ENCODE measurements at places on chromosomes 13 and 19.

DNA sequence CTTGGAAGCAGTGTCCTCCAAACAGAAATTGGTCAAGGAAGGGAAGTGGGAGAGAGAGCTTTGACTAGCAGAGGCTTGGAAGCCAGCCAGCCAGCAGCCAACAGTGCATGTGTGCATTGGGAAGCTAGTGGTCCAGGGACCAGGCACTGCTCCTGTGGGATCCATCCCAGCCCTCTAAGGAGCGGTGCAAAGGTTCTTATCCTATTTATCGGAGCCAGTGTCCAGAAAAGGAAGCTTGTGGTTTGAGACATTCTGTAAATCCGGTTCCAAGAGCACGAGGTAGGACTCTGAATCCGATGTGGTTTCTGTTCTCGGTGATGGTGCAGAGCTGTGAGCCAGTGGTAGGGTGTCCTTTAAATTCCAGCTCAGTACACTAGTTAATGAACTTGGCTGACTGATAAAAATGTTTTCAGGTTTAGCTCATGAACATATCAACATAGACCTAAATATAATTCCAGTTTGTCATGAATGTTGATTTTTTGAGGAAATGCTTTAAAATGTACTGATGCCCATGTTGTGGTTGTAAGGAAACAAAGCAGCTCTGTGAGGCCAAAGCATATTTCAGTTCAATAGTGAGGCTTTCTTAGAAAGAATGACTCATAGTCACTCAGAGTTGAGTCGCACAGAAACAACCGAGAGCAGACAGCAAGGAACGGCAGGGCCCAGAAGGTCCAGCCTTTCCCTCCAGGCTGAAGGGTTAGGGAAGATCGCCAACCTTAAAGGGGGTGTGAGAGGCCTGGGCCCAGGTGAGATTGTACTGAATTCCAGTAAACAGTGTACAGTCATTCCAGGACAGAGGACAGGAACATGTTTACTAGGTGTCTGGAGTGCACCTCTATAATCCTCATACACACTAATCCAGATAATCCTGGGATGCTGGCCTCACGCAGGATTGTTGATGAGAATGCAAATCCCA is 21.5 kb upstream of the GARRE1 start:
- peak; percentile 90 for DNase-seq

DNA sequence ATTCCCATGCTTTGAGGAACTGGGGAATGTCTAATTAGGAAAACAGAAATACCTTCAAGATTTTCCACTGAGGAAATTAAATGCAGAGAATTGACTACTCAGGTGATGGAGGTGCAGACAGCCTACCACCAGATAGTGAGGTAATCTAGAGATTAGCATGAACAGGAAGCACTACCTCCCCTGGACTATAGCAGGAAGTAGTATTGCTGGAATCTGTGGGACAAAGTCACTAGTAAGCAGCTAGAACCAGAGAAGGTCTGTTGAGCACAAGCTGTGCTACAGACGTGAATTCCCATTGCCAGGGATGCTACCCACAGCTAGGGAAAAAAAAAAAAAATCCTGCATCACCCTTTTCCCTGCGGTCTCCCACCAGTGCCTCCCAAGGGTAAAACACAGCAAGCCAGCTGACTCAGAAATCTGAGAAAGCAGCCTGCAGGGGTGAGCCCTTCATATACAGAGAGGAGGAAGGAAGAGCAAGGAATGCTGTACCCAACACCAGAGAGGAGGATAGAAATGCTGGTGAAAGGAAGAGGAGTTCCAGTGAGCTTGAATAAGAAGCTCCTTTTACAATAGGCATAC is 10.2 kb downstream of the ENOX1 start:
- DNase-seq: no peak

DNA sequence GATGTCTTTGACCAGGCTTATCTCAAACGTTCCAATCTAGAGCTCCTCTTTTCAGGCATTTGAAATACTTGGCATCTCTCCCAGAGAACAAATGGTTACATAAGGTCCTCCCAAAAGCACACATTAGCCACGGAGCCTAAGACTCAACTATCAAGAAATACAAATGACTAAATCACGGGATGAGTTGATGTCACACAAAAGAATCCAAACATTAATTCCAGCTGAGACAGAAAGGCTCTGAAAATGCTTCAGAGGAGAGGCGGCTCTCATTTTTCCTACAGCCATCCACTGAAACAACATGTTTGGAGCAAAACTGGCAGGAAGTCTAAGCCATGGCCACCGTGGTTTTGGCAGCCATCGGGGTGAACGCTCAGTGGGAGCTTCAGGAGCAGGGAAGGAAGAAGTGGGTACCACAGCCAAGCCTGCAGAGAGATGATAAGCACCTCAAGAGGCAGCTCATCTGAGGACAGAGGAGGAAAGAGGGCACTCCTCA is 122.5 kb downstream of the STK24 start:
- DNase-seq: peak; percentile 84

DNA sequence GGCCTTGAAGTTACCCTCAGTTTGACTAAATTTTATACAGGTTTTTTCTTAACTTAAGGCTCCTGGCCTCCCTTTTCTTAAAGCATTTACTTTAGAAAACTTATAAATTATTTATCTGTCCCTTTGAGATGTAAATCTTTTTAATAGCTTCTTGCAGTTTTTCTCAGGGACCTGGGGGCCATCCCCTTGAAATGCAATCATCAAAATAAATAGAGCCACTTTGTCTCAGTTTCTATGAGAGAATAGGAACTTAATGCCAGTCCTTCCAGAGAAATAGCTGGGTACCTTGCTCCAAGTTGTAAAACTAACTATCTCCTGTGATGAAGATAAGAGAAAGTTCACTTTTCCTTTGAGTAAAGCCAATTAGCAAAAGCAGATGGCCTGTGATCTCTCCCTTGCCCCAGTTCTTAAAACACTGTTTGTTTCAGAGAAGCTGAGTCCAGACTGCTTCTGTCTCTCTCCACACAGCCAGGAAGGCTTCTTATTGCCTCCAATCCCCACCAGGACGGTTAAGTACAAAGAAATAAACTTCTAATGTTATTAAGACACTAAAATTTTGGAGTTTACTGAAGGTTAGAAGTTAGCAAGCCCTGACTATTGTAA is 913.1 kb downstream of the OLFM4 start:
- no peak for DNase-seq

- DNase-seq: no peak
Measured at GRCh38 chr19:17620696-17621095, 65.2 kb downstream of the COLGALT1 start.

DNA sequence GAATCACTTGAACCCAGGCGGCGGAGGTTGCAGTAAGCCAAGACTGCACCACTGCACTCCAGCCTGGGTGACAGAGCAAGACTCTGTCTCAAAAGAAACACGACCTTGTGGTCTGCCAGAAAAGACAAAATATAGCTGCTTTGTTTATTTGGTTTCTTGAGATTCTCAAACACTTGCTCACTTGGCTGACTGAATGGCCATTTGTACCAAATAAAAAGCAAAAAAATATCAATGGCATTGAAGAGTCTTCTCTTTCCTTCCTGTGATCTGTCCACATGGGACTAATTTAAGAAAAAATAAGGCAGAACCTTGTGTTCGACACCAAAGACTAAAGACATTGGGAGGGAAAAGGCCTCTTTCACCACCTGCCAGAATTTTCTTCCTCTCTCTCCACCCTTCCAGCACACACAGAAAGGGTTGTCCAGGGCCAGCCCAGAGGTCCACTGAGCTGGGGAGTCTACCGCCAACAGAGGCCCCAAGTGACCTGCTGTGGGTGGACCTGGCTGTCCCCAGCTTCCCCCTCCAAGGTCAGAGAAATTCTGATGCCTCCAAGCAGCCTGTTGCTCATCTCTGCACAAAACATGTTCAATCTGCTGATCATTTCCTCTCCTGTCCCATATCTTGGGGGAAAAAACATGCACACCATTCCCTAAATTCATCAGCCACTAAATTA is 5.9 kb downstream of the BRME1 start:
- DNase-seq: no peak

DNA sequence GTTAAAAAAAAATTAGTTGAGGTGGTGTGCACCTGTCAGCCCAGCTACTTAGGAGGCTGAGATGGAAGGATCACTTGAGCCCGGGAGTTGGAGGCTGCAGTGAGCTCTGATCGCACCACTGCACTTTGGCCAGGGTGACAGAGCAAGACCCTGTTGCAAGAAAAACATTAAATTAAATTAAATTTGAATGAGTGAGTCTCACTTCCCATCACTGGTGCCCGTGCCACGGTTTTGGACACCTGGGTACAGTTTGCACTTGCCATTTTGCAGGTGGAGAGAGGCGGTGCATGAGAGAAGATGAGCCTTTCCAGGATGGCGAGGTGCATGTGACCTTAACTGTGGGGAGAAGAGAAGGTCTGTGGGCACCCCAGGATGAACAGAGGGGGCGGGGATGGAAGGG is 60.3 kb upstream of the ZNF536 start:
- no peak for DNase-seq

DNA sequence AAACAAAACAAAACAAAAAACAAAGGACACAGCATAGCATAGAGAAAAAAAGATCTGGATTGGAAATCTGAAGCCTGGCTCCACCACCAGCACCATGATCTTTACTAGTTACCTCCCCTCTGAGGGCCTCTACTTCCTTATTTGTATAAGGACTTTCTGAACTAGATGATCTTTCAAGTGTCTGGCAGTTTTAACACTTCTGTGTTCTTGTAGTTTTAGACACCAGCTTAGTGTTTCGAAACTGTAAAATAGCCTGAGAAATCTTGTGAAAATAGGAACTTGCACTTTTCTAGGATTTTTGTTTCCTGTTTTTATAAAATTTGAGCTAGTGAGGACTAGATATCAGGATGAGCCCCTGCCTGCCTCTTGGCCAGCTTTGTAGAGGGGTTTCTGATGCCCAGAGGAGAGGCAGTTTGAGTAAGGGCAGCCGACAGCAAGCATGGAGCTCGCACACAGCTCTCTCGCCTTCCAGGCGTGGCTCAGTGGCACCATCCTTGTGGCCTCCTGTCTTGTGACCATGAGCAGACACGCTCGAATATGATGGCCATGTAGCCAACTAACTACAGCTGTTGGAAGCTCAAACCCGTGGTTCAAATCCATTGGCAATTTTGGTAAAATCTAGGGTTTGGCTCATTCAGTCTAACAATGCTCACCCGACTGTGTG is 319.0 kb downstream of the KCNRG start:
- DNase-seq: no peak

- DNase-seq: no peak
Measured at GRCh38 chr19:29189033-29189360, 24.0 kb downstream of the UQCRFS1 start.

DNA sequence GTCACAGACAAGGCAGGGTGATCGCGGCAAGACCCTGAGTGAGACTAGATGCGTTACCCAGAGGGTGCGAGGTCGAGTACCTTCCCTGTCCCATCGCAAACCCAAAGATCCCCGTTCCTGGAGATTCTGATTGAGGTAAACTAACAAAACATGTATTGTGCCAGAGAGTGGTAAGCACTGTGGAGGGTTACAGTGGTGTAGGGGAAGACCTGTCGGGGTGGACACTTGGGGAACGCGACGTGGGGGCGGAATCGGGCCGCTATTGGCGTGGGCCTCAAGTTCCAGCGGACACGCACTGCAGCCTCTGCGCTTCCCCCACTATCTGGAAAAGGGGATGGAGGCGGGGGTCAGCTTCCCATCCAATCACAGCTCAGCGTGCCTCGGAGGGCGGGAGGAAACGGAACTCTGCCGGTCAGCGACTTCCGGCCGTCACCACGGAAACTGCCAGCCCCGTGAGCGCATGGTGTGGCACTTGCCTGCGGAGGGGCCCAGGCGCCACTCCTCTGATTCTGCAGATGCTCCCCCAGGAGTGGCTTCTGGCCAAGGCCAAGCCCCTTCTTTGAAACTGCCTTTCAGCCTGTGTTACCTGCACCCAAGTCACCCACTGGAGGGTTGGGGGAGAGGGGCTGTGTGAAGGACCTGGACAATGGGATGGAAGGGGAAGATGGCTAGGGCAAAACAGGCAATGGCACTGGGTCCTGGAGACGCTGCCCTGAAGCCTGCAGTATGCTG is 1.0 kb upstream of the UBE2M start:
- peak; percentile 96 for DNase-seq

GRCh38 chr13:30892966-30893365 is 13.1 kb upstream of the MEDAG start:
- DNase-seq: peak; percentile 24

GRCh38 chr19:45883881-45884681 is 1.9 kb downstream of the IRF2BP1 start:
- DNase-seq: no peak

- no peak for DNase-seq
Measured at GRCh38 chr19:29247471-29247870, 34.5 kb upstream of the UQCRFS1 start.

DNA sequence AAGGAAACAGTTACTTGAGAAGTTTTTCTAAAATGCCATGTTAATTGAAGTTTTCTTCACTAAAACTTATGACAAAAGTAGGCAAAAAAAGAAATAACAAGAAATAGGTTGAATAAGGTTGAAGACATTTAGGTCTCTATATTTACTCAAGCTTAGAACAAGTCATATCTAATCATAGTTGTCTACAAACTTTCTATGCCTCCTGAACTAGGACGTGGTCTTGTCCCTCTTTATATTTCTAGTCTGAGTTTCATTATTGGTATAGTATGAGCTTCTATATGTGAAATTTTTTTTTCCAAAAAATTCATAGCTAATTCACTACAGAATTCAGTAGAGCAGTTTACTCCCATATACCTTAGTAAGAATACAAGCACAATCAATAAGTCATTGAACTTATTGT is 836.4 kb downstream of the SLITRK6 start:
- no peak for DNase-seq

DNA sequence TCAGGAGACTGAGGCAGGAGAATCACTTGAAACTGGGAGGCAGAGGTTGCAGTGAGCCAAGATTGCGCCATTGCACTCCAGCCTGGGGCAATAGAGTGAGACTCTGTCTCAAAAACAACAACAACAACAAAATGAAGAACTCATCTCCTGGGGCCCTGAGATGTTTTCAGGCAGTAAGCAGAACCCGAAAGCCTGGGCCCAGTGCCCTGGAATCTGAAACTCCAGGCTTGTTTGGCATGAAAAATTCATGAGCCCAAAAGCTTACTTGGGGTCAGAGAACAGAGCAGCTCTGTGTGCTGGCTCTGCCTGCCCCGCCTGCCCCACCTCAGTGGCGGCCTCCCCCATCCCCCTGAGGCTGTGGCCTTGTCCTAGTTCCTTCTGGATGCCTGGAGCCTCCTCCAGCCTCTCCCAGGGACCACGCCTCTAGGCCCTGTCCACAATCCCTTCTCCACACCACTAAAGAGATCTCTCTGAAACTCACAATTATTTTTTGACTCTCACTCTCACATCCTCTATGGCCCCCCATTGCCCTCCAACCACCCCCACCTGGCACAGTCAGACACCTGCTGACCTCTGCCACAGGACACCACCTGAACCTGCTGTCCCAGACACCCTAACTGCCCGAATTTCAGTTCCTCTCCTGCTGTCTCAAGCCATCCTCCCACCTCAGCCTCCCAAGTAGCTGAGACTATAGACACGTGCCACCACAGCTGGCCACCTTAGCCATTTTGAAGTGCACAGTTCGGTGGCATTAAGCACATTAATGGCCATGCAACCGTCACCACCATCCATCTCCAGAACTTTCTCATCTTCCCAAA is 6.9 kb upstream of the AP1M2 start:
- DNase-seq: peak; percentile 41

DNA sequence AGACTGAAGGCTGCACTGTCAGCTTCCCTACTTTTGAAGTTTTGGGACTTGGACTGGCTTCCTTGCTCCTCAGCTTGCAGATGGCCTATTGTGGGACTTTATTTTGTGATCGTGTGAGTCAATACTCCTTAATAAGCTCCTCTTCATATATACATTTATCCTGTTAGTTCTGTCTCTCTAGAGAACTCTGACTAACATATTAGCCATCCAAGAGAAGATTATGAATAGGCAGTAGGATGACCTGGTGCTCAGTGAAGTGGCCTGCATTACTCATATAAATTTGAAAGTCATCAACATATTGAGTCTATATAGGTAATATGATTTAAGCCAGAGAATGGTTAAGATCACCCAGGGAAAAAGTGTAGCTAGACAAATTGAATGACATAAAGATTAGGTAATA is 136.3 kb upstream of the UFM1 start:
- DNase-seq: no peak
